ENCODE measurements at places on chromosomes 5 and 9.

DNA sequence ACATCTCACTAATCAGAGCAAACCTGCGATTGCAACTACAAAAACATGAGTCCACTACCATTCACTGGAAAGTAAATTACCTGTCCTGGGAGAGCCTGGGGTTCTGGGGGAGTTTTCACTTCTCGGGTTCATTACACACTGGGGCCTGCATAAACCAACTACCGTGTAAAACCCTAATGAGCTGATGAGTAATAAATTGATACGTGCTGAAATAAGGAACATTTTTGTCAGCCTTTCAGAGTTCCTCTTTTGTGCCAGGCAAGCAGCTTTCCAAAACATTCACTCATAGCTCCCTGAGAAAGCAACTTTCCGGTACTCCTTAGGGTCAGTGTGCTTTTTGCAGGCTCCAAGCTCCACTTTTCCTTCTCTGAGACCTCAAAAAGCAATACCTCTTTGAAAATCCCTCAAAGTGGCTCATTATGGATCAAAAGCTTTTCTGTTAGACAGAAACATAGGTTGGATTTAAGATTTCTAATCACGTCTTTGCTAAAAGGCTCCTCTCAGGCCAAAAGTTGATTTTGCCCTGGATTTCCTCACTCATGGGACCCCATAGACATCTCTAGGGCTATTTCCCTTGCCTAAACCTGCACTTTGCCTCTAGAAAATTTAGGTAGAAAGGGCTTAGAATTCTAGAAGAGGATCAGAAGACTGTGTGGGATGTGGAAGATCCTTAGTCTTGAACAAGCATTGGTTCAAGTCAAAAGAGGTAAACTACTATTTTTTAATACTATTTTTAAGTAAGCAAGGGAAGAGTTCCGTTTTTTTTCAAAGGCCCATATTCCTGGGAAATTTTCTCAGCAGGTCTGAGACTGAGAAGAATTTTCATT lies 74.8 kb downstream of the ST8SIA4 start:
- peak; percentile 28 for DNase-seq

DNA sequence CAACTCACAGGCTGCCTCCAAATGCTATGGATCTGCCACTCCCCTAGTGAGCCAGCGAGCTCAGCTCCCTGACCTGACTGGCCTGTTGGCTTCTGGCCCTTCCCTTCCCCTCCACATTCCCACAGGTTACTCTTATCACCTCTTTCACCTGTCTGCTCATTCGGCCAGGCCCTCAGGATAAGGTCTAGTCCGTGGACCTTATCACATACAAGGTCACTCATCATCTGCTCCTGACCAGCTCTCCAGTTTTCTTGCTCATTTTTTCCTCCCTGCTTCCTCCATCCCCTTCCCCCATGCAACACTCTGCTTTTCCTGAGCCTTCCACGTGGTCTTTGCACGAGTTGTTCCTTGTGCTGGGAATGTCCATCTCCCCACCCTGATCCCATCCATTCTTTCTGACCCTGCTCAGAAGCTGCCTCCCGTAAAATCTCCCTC lies 25.9 kb upstream of the NDST1 start:
- no peak for DNase-seq

DNA sequence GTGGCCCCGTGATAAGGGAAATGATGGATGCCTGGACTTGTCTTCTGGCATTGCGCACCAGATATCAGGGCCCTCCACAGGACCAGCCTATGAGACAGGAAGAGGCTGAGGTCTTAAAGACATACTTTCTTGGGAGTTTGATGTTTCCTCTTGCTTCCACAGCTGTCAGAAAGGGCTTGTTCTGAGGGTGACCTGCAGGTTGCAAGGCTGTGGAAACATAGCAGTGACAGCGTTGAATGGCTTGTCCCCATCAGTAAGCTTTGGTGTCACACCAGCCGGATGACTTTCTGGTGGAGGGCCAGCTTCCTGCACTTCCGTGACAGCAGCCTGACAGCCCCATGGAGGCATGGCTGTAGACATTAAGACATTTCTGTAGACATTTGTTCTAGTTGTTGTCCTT lies 143.2 kb downstream of the C9orf152 start:
- no peak for DNase-seq

- no peak for DNase-seq
These were observed 536.9 kb downstream of the CDH12 start for GRCh38 chr5:22316294-22316693.

GRCh38 chr9:111413996-111414395 lies 70.2 kb downstream of the ECPAS start:
- DNase-seq, result no peak

- DNase-seq, result no peak
These were observed 106.7 kb upstream of the CPEB4 start for GRCh38 chr5:173781432-173781815.

All from activated CD4-positive, alpha-beta T cell treated with anti-CD3 and anti-CD28 coated beads for 48 hours (primary cell).